ENCODE measurements at places on chromosomes 12 and 14.

- DNase-seq = no peak
These were observed 188.5 kb upstream of the PRMT8 start for GRCh38 chr12:3302401-3303041.

DNA sequence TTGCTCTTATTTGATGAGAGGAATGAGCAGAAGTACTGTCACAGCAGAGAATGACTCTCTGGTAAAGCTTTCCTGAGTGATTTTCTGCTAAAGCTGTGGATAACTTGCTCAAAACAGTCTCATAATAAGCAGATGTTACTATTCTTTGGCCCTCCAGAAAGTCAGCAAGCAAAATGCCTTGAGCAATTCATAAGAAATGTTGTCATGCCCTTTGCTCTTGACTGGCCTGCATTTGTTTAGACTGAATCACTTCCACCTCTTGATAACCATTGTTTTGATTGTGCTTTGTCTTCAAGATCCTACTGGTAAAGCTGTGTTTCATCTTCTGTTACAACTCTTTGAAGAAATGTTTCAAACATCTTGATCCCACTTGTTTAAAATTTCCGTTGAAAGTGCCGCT is 457.9 kb upstream of the FOXG1 start:
- no peak for DNase-seq

- no peak for DNase-seq
These were observed 10.6 kb upstream of the MLXIP start for GRCh38 chr12:122067966-122068365.

GRCh38 chr12:89862511-89863445 is 154.1 kb upstream of the ATP2B1 start:
- peak; percentile 42 for DNase-seq

GRCh38 chr12:53190108-53190729 is 9.5 kb upstream of the CSAD start:
- no peak for DNase-seq

DNA sequence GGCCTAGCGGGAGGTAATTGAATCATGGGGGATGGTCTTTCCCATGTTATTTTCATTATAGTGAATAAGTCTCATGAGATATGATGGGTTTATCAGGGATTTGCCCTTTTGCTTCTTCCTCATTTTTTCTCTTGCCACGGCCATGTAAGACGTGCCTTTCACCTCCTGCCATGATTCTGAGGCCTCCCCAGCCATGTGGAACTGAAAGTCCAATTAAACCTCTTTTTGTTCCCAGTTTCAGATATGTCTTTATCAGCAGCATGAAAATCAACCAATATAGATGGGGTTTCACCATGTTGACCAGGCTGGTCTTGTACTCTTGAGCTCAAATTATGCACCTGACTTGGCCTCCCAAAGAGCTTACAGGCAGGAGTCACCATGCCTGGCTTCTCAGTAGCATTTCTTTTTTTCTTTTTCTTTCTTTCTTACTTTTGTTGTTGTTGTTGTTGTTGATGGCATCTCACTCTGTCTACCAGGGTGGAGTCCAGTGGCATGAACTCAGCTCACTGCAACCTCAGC is 33.2 kb downstream of the TSPAN19 start:
- no peak for DNase-seq

- no peak for DNase-seq
These were observed 15.1 kb upstream of the KERA start for GRCh38 chr12:91072931-91073330.

DNA sequence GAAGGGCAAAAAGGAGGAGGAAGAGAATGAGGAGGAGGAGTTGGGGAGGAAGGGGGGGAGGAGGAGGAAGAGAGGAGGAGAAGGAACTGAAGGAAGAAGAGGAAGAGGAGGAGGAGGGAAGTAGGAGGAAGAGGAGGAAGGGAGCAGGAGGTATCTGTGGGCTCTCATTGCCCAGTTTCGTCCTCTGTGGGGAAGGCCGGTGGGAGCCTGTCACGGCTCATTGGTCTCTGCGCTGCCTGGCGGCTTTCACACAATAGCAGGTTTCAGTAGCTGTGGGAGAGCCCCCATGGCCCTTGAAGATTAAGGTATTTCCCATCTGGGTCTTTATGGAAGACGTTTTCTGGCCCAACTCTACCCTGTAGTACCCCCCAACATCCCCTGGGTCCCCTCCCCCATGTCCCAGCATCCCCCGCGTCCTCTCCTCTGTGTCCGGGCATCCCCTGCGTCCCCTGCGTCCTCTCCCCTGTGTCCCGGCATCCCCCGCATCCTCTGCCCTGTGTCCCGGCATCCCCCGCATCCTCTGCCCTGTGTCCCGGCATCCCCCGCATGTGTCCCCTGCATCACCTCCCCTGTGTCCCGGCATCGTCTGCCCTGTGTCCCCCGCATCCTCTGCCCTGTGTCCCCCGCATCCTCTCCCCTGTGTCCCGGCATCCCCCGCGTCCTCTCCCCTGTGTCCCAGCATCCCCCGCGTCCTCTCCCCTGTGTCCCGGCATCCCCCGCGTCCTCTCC is 278.2 kb upstream of the SFSWAP start:
- no peak for DNase-seq

GRCh38 chr14:64698903-64699302 is 5.3 kb upstream of the PLEKHG3 start:
- DNase-seq = no peak

DNA sequence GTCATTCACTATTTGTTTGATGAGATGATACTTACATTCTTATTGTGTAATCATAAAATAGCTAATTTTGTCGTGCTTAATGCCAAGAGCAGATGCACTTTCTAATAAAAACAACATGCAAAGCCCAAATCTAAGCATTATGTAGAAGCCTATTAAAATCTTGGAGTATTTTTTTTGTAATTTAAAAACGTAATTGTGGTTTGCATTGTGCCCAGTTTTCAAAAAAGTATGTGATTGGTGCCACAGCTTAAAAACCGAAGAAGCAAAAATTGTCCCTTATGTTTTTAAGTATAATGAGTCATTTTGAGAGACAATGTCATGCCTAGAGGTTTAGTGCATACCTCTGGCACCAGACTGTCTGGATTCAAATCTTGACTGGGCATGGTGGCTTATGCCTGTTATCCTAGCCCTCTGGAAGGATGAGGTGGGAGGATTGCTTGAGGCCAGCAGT is 464.8 kb upstream of the RGS6 start:
- DNase-seq = no peak

GRCh38 chr12:116673681-116674111 is 64.2 kb downstream of the SPRING1 start:
- no peak for DNase-seq

DNA sequence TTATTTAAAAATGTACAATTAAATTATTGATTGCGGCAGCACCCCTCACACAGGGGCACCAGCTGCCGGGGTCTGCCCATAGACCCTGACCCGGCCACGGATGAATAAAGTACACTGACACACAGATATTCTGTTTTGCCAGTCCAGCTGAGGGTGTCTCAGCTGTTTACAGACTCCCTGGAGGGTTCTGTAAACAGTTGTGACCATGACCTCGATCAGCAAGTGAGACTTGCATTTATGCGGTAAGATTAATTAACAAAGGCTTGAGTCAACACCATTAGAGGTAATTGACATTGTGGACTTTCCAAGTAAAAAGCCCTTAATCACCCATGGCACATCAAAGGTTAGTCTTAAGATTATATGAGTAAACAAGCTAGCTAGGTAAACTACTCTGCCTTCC is 94.3 kb downstream of the FUT8 start:
- DNase-seq = no peak

DNA sequence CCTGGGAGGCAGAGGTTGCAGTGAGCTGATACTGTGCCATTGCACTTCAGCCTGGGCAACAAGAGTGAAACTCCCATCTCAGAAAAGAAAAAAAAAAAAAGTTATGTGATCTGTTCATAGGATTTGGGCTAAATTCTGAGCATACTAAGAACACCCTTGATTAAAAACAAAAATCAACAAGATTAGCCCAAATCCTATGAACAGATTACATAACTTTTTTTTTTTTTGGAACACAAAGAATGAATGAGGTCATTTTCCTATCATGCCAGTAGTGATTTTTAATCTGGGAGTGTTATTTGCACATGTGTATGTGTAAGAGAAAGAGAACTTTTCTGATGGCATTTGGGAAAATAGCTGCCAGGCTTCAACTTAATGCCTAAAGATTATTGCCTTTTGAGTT is 208.7 kb downstream of the ERC1 start:
- DNase-seq = no peak

DNA sequence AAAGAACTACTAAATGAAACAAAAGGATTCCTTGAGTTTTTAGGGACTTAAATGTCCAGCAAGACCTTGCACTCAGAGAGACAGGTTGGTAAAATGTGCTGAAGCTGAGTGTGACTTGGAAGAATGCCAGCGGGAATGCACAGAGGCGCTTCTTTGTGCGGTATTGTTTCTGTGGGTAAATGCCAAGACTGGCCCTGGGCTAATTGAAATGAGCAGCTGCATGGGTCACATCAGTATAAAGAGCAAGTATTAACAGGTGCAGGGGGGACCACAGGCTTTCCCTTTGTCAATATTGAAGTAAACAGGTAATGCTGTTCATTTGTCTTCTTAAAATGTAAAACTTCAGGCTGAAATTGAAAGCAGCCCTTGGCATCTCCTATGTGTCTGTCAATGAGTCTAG is 74.3 kb downstream of the LMO3 start:
- no peak for DNase-seq

GRCh38 chr12:42705863-42706262 is 116.3 kb upstream of the PRICKLE1 start:
- no peak for DNase-seq

DNA sequence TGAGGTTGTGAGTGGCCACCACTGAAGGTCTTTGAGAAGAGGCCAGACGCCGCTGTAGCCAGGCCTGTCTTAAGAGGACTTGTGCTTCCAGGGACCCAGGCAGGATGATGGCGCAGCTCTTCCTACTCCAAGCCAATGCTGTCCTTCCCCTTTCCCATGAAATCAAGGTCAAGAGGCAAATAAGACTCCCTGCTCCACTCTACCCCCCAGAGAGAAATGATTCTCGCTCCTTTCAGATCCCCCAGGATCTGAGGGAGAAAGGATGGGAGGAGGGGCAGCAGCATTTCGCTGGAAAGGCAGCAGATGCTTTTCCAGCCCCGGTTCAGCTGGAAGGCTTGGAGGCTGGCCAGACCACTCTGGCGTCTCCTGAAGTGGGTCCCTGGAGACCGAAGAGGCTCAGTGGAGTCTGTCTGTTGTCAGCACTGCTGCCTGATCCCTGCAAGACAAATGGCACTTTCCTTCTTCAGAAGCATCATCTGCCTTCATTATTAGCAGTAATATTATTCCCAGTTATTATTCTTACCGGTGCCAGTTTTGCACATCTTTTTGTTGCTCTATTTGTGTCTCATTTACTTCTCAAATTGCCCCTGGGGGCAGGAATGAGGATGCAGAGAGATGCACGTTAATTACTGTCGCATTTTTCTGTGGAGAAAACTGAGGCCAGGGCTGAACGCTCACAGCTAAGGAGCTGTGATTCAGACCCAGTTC is 51.4 kb downstream of the C14orf132 start:
- peak; percentile 58 for DNase-seq

GRCh38 chr14:76595266-76595665 is 166.0 kb upstream of the VASH1 start:
- peak; percentile 48 for DNase-seq
